ENCODE measurements at places on chromosomes 12 and 14.

GRCh38 chr14:31419967-31420318 lies 407 bp downstream of the HEATR5A start:
- no peaks in the 10 kb centered on the region for H3K36me3 ChIP-seq
- no peaks in the 10 kb centered on the region for H3K4me1 ChIP-seq
- no peaks in the 10 kb centered on the region for H3K27me3 ChIP-seq
- peak overlapping the region; percentile 91 for H3K27ac ChIP-seq
- H3K4me3 ChIP-seq: peak overlapping the region; percentile 96

- DNase-seq: no peak
- H3K27ac ChIP-seq: no peak overlapping the region
- H3K27me3 ChIP-seq: no peaks in the 10 kb centered on the region
Measured at GRCh38 chr12:101813117-101813516, 17.6 kb downstream of the GNPTAB start.

DNA sequence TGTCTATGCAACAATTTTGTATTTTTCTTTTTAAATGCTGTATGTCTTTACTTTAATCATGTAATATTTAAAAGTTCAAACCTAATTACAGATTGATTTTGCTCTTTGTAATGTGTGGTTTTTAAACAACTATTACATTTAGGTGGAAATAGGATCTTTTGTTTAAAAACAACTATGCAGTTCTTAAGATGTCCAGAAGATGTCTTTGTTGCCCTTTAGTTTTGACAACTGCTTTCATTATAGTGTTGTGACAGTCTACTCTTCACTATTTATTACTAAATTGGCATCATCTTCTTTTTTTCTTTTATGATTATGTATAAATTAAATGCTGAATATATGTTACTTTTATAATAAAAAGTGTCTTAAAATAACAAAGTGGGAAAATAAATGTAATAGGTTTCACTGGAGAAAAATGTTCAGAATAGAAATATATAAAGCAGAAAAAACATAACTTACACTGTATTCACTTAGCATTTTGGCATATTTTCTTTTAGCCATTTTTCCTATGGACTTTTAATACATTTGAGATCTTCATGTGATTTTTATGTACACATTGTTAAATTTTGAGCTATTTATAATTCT lies 27.1 kb upstream of the PCNX4 start:
- peak; percentile 13 for DNase-seq
- no peaks in the 10 kb centered on the region for H3K27me3 ChIP-seq
- H3K27ac ChIP-seq: no peak overlapping the region
- no peak overlapping the region for H3K4me3 ChIP-seq
- H3K36me3 ChIP-seq: no peaks in the 10 kb centered on the region

DNA sequence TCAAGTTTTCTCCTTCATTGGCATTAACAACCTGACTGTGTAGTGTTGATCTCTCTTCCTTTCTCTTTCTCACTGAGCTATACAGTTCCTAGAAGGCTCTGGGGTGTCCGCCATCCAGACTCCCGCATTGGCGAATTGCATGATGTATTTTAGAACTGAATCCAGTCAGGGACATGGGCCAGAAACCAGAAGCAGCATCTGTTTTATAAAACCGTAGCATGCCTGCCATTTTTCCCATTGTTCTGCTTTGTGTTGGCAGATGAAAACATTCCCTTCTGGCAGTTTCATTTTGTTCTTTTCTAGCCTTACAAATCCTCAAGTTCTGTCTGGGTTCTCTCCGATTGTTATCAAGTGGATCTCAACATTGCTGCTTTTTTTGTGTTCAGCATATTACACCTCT lies 268.3 kb upstream of the SEL1L start:
- no peaks in the 10 kb centered on the region for H3K27me3 ChIP-seq
- H3K36me3 ChIP-seq: no peaks in the 10 kb centered on the region
- no peak for DNase-seq
- no peak overlapping the region for H3K4me3 ChIP-seq
- no peak overlapping the region for H3K27ac ChIP-seq

DNA sequence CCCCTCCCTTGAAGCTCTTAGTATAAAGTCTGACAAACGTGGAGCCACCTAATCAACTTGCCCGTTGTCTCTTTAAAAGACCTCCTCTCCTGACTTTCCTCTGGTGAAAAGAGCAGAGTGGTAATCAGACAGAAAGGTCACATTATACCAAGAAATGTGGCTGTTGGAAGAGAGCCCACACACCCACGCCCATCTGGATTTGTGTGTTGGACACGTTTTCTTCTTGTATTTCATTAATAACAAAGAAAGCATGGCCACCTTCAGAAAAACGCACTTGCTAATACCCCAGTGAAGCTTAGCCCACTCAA lies 41.3 kb downstream of the CCDC60 start:
- DNase-seq: no peak
- H3K27ac ChIP-seq: no peak overlapping the region
- H3K36me3 ChIP-seq: no peaks in the 10 kb centered on the region
- no peaks in the 10 kb centered on the region for H3K4me1 ChIP-seq
- H3K27me3 ChIP-seq: no peaks in the 10 kb centered on the region

DNA sequence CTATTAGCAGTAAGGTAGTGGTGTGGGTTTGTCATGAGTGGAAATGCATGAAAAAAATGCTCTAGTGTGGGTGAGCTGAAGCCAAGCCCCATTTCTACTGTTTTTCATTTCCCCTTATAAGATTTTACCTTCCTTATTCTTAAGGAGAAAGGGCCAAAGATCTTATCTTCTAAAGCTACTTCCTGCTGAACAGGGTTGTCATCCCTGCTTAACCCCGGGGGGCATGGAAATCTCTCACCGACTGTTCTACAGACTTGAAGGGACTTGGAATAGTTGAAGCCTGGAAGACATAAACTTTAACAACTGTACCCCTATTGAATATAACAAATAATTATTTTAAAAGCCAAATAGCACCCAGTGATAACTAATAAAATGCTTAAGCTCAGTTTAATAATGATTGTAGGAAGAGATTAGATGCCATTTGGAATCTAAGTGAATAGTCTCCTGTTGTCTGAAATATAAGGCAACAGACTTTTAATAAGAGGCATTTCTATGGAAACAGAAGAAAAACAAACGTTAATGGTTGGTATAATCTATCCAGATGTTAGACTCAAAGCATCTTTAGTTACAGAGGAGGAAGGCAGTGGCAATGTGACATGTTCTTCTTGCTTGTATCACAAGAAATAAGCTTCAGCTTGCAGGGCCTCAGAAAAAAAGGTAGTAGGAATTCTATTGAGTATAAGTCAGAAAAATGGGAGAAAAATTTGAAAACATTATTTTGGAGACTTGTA lies 1.8 kb upstream of the GMFB start:
- H3K4me3 ChIP-seq: no peak overlapping the region
- no peaks in the 10 kb centered on the region for H3K36me3 ChIP-seq
- DNase-seq: peak; percentile 93

GRCh38 chr14:88040146-88040545 lies 35.2 kb downstream of the GPR65 start:
- no peak overlapping the region for H3K4me3 ChIP-seq
- peaks cover 3% of the 10 kb centered on the region for H3K4me1 ChIP-seq
- no peak overlapping the region for H3K27ac ChIP-seq
- no peaks in the 10 kb centered on the region for H3K36me3 ChIP-seq

- H3K4me1 ChIP-seq: no peaks in the 10 kb centered on the region
- no peak overlapping the region for H3K27ac ChIP-seq
- no peaks in the 10 kb centered on the region for H3K36me3 ChIP-seq
Measured at GRCh38 chr14:51621654-51622053, 30.1 kb upstream of the FRMD6 start.

- H3K27ac ChIP-seq: peak overlapping the region; percentile 89
- DNase-seq: no peak
- H3K4me1 ChIP-seq: peaks cover 2% of the 10 kb centered on the region
- no peaks in the 10 kb centered on the region for H3K36me3 ChIP-seq
- no peaks in the 10 kb centered on the region for H3K27me3 ChIP-seq
- peak overlapping the region; percentile 87 for H3K4me3 ChIP-seq
Measured at GRCh38 chr14:52730709-52731111, 744 bp downstream of the STYX start.

- H3K36me3 ChIP-seq: no peaks in the 10 kb centered on the region
- H3K27ac ChIP-seq: no peak overlapping the region
- no peak overlapping the region for H3K4me3 ChIP-seq
- no peaks in the 10 kb centered on the region for H3K27me3 ChIP-seq
- peaks cover 2% of the 10 kb centered on the region for H3K4me1 ChIP-seq
- no peak for DNase-seq
Measured at GRCh38 chr14:77066578-77067172, 31.4 kb upstream of the CIPC start.

DNA sequence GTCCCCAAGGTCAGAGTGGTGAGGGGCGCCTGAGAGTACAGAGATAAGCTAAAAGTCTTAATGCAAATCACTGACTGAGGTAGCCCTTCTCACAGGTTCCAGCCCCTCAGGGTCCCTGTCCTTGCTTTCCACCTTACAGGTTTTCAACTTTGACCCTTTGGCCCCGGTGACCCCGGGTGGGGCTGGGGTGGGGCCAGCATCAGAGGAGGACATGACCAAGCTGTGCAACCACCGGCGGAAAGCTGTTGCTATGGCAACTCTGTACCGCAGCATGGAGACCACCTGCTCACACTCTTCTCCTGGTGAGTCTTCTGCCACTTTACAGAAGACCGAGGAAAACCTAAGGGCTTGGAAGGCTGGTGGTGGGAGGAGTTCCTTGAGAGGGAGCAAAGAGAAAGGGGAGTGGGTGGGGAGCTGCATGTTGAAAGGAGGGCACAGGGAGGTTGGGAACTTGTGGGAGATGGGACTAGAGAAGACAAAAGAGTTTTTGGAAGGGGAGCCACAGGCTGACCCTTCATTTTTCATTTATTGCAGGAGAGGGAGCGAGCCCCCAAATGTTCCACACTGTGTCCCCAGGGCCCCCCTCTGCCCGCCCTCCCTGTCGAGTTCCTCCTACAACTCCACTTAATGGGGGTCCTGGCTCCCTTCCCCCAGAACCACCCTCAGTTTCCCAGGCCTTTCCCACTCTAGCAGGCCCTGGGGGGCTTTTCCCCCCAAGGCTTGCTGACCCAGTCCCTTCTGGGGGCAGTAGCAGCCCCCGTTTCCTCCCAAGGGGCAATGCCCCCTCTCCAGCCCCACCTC lies 2.4 kb downstream of the MBD6 start:
- no peaks in the 10 kb centered on the region for H3K36me3 ChIP-seq
- H3K4me1 ChIP-seq: peaks cover 7% of the 10 kb centered on the region
- no peaks in the 10 kb centered on the region for H3K27me3 ChIP-seq
- no peak for DNase-seq
- no peak overlapping the region for H3K4me3 ChIP-seq
- no peak overlapping the region for H3K27ac ChIP-seq
